ENCODE measurements at places on chromosomes 12 and 14. TPM values are rescaled to one million over a fixed set of nuclear protein-coding genes. Genes with fewer than 3 reads are reported as not detected.

The GZMB gene
- polyA plus RNA-seq: 0.49 TPM

The PNN gene
- 35.7 TPM for polyA plus RNA-seq

The PPP2R5E gene
- polyA plus RNA-seq: 16.5 TPM

The BCL11B gene
- 0.27 TPM for polyA plus RNA-seq

The CABP1 gene
- polyA plus RNA-seq: 10.4 TPM

The MMP17 gene
- 6.9 TPM for polyA plus RNA-seq

The ZNF26 gene
- polyA plus RNA-seq: 9.2 TPM

The IQSEC3 gene
- polyA plus RNA-seq: 0.60 TPM

The AMN gene
- polyA plus RNA-seq: 1.0 TPM

The DPPA3 gene
- polyA plus RNA-seq: not detected

The KERA gene
- polyA plus RNA-seq: 0.09 TPM

The CLEC4C gene
- polyA plus RNA-seq: not detected

The BRMS1L gene
- 12.1 TPM for polyA plus RNA-seq

The KRR1 gene
- polyA plus RNA-seq: 22.4 TPM

The ALG10 gene
- polyA plus RNA-seq: 1.9 TPM

The VIPAS39 gene
- 19.5 TPM for polyA plus RNA-seq

The KCNMB4 gene
- polyA plus RNA-seq: 5.1 TPM

The VWF gene
- polyA plus RNA-seq: 97.0 TPM

The MYBPC1 gene
- polyA plus RNA-seq: 0.10 TPM

The GPR33 gene
- polyA plus RNA-seq: not detected

The AHNAK2 gene
- polyA plus RNA-seq: 43.2 TPM

The SERPINA12 gene
- not detected for polyA plus RNA-seq

The TAS2R50 gene
- not detected for polyA plus RNA-seq

The CRACR2A gene
- polyA plus RNA-seq: 1.5 TPM

The RHOF gene
- 7.9 TPM for polyA plus RNA-seq

The RASSF8 gene
- 20.9 TPM for polyA plus RNA-seq

Measured in urinary bladder (tissue), 4 donors.